ENCODE measurements at places on chromosomes 4 and X. TPM values are rescaled to one million over a fixed set of nuclear protein-coding genes. Genes with fewer than 3 reads are reported as not detected.

Gene FAM133A
- 1.4 TPM for total RNA-seq

Gene TLR3
- 2.7 TPM for total RNA-seq

Gene SOWAHB
- 1.3 TPM for total RNA-seq

Gene FABP2
- not detected for total RNA-seq

Gene ARSJ
- total RNA-seq: 6.1 TPM

Gene AFF2
- total RNA-seq: 63.7 TPM

Gene ARR3
- 9.8 TPM for total RNA-seq

Gene CEP135
- 21.4 TPM for total RNA-seq

Gene LNX1
- 12.3 TPM for total RNA-seq

Gene NLGN4X
- 39.9 TPM for total RNA-seq

Gene CENPU
- 18.6 TPM for total RNA-seq

Gene DHRSX
- total RNA-seq: 24.5 TPM

Gene NOX1
- total RNA-seq: 0.33 TPM

Gene BEND4
- 5.5 TPM for total RNA-seq

Gene RIBC1
- total RNA-seq: 1.8 TPM

Gene HNRNPDL
- total RNA-seq: 320 TPM

Gene REELD1
- not detected for total RNA-seq

Gene SLC25A43
- 7.0 TPM for total RNA-seq

Gene FRG1
- total RNA-seq: 31.7 TPM

Gene ARMCX6
- total RNA-seq: 38.4 TPM

Gene CXCL8
- total RNA-seq: 4.7 TPM

Gene OTC
- total RNA-seq: not detected

Gene GPAT3
- total RNA-seq: 2.7 TPM

Gene HSD17B13
- 0.27 TPM for total RNA-seq

Gene GABRE
- 89.1 TPM for total RNA-seq

Gene TCEAL2
- 13.2 TPM for total RNA-seq

Gene CTAG1B
- not detected for total RNA-seq

Gene WDFY3
- 205 TPM for total RNA-seq

Gene GALNTL6
- 9.6 TPM for total RNA-seq

Gene SERTM2
- 2.4 TPM for total RNA-seq

Gene SLITRK2
- 14.2 TPM for total RNA-seq

Gene SEC31A
- 268 TPM for total RNA-seq

Gene ATOH1
- total RNA-seq: not detected

Gene PRPS1
- total RNA-seq: 33.0 TPM

Gene TNMD
- 36.9 TPM for total RNA-seq

Gene MAGEB2
- total RNA-seq: not detected

Gene PTCHD1
- total RNA-seq: 1.7 TPM

Gene ADGRA3
- total RNA-seq: 87.5 TPM

Gene GLRA2
- total RNA-seq: 13.6 TPM

Gene GASK1B
- total RNA-seq: 46.1 TPM

Gene MAOA
- total RNA-seq: 58.4 TPM

Gene ITM2A
- 104 TPM for total RNA-seq

Gene RAB9B
- total RNA-seq: 18.5 TPM

Gene NUDT9
- 34.5 TPM for total RNA-seq

Measured in camera-type eye (tissue), 1 donor.